ENCODE measurements at places on chromosomes 5 and 9.

GRCh38 chr5:126056851-126057622 lies 366.2 kb upstream of the GRAMD2B start:
- DNase-seq, result no peak

DNA sequence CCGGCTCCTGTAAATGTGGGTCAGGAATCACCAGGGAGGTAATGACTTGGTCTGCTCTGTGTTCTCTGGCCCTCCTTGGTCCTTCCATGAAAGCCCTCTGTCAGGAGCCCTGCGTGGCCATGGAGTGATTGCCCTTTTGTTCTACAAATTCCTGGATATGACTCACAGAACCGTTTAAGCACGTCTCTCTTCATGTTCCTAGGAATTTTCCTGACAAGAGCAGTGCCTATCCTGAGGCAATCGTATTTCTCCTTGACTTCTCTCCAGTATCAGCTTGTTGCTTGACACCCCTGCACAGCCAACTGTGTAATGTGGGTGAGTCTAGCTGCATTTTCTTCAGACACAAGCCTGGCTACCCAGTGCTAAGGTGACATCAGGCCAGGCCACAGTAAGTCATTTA lies 274.3 kb upstream of the ZNF462 start:
- no peak for DNase-seq

GRCh38 chr9:13215791-13216554 lies 63.5 kb downstream of the MPDZ start:
- no peak for DNase-seq

DNA sequence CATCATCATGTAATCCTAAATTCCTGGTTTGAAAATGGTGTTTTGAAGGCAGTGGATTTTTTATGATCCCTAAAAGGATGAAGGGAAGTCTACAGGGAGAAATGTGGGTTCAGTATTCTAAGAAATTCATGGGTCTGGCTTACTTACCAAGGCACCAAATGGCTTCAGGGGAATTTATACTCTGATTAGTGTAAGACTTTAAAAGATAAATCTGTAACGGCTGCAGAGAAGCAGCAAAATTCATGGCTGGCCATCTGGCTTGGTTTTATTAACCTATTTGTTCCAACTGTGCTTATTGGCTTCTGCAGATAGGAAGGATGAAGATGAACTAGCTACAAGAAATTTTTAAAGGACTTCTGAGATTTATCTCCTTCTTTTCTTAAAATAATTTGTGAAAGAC lies 222.8 kb downstream of the TENT4A start:
- DNase-seq, result no peak

GRCh38 chr5:125463466-125464092 lies 717.1 kb upstream of the ZNF608 start:
- no peak for DNase-seq

DNA sequence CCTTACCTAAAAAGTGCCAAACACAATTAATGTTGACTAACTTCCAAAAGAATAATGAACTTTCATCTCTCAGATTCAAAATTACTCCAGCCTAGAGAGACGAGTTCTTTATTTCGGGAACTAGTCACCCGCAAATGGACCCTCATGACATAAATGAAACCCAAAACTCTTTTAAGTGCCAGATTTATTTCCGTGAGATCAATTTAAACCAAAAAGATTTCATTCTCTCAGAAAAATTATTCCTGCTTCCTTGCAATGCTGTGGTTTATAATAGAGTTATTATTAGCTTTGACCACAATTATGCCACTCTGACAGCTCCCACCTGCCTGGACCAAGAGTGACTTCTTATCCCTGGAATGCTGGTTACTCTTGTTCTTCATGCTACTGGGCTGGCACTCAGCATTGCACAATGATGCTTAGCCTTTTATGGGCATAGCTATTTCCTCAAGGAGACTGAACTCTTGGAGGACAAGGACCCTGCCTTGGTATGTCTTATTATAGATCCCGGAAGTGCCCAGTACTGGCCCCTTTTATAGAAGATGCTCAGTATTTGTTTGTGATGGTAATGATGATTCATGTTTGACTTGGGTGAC lies 183.5 kb downstream of the SNX18 start:
- no peak for DNase-seq

DNA sequence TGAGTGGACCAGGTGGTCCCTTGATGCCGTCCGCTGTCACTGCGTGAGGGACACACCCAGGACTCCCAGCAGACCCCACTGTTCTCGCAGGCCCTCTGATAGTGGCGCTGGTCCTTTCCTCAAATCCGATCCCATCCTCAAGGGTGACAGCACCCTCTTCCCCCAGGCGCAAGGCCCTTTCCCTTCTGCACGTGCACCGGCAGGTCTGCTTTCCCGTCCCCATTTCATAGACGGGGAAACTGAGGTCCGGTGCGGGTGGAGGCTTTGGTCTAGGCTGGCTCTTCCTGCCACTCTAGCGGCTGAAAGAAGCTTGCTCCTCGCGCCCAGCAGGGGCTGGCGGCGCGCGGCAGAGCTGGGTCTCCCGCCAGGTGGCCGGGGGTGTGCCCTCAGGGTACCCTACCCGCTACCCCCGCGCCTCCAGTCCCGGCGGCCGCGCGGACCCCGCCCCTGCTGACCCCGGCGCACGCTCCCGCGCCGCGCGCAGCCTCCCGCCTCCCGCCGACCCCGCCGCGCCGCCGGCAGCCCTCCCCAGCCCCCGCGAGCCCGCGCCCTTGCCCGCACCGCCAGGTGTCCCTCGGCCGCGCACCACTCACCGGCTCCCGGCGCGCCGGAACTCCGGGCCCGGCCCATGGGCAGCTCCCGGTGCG lies 453 bp downstream of the RASGEF1C start:
- peak; percentile 13 for DNase-seq

DNA sequence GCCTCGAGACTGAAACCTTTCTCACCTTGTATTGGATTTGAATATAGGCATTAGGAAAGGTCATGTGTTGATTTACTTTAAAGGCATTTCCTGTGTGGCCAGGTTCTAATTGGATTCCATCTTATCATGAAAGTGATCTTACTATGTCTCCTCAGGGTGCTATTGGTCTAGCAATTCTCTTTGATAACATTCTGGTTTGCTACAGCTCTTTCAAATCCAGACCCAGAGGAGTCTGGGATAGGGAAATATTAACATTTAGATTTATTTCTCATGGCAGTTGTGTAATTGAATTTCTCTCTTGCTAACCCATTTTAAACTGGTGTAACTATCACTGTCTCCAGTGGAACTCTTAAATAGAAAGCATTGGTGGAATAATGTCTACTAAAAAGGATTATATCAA lies 69.9 kb upstream of the NMUR2 start:
- no peak for DNase-seq

- DNase-seq, result peak; percentile 86
These were observed 13.6 kb downstream of the FNBP1 start for GRCh38 chr9:130029223-130029973.

GRCh38 chr9:13902286-13903066 lies 411.5 kb downstream of the NFIB start:
- no peak for DNase-seq

- no peak for DNase-seq
These were observed 31.0 kb upstream of the NFIB start for GRCh38 chr9:14344941-14345353.

DNA sequence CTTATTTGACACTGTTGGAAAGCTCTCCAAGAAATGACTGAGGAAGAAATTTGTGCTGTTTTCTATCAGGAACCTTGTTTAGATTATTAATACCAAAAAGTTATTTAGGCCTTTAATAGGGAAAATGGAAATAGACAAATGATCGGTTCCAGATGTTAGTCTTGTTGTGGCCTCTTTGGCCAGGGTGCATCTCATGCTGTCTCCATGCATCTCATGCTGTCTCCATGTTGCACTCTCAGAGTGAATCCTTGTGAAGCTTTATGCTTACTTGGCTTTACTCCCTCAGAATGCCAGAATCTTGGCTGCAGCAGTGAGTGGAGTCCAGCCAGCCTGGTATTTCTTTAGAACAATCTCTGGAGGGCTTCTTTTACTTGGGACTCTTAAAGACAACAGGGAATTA lies 185.5 kb downstream of the ARHGAP26 start:
- no peak for DNase-seq

GRCh38 chr9:136625101-136626065 lies 37.3 kb upstream of the EGFL7 start:
- DNase-seq, result no peak

GRCh38 chr5:33936381-33937016 lies at the start of gene RXFP3:
TSS of gene RXFP3 (plus strand) at chr5:33936386. CDS start at chr5:33936741, 355 bp downstream.
- no peak for DNase-seq
